Hippocampal formation (tissue), 2 donors: ENCODE measurements at places on chromosomes 16 and 17.

DNA sequence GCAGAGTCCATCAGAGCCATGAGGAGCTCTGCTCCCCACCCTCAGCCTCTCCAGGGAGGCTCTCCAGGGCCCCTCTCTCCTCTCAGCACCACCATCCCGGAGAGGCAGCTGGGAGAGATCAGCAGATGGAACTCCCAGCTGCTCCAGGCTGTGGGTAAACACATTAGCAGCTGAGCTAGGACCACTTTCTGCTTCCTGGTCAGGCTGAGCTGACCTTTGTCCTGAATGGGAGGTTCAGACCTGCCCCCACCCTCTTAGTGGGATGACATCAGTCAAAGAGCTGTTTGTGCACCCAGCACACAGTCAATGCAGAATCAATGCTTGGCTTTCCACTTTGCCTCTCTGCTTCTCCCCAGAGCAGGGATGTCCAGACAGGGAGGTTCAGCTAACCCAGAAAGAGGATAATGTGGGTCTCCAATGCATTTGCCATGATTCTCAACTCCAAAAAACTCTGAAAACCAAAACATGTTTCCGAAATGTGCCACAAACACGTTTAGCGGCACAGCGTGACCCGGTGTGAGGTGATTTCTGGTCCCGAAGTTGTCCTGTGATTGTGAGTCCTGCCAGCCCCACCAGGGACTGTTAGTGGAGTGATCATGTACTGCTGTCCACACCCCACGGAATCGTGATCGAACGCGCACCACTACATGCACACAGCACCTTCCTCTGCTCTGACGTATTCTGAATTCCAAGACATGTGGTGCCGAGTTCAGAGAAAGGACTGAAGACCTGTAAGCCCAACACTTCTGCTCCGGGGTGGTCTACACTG lies 6.7 kb downstream of the GPR142 start:
- peak; percentile 76 for DNase-seq

- DNase-seq: no peak
These were observed 19.1 kb upstream of the CD79B start for GRCh38 chr17:63950940-63951907.

- no peak for DNase-seq
These were observed 22.8 kb downstream of the TADA2A start for GRCh38 chr17:37429453-37429852.

DNA sequence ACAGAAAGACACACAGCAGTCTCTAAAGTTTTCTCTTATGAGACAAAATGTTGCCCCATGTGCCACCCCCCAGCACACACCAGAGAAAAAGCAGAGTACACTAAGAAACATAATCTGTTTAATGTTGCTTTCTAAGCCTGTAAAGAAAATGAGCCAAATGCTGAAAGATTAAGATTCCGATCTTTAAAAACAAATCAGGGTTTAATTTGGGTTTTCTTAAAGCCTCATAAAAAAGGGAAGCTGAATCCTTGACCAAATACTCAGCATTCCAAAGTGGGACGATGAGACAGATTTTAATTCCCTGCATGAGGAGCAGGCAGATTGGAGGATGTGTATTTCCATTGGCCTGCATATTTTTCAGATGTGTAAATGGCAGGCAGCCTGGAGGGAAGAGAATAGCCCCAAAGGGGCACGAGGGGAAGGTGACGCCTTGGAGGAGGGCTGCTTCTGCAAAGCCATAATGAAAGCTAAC lies 118.4 kb downstream of the COPRS start:
- DNase-seq: no peak

DNA sequence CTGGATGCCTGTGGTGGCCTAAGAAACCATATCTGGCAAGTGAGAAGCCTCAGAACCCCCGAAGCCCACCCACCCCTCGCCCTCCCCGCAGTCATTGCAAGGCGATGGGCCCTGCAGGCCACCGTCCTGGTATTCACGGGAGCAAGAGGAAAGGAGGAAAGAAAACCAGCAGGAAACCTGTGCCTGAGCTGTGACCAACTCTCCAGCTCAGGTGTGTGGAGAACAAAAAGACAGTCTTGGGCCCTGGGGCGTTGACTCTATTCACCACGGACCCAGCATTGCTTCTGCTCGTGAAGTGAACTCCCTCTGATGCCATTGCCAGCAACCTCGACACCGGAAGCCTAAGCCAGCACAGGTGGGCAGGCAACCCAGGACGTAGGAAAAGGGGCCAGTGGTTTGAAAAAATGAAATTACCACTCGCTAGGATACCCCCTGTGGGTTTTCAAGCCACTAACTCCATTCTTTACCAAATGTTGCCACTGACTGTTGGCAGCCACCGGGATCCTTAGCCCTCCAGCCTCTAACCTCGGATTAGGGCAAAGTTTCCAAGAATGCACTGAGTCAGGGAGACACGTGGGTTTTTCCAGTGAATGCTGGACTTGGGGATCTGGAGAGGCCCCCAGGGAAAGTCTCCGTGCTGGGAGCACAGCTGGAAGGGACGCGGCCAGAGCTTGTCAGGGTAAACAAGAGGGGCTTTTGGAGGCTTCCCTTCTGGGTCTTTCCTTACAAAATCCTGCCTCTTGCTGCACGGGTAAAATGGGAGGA lies 25.1 kb downstream of the FA2H start:
- no peak for DNase-seq

GRCh38 chr16:22216191-22216831 lies 10.2 kb downstream of the EEF2K start:
- no peak for DNase-seq

GRCh38 chr16:78490431-78490830 lies 391.0 kb downstream of the WWOX start:
- DNase-seq: no peak

DNA sequence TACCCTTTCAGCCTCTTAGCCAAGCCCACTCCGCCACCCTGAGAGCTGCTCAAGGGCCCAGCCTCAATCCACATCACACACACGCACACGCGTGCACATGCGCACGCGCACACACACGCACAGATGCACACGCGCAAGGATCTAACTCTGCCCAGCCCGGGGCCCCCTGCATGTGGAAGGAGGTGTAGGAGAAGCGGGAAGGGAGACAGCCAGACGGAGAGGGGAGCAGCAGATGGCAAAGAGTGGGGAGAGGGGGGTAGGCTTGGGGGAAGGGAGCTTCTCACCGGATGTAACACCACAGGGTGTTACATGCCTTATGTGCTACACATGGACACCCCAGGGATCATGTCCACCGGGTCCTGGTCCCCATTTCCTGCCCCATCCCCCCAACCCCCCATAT lies 15.3 kb downstream of the DLG4 start:
- DNase-seq: no peak

DNA sequence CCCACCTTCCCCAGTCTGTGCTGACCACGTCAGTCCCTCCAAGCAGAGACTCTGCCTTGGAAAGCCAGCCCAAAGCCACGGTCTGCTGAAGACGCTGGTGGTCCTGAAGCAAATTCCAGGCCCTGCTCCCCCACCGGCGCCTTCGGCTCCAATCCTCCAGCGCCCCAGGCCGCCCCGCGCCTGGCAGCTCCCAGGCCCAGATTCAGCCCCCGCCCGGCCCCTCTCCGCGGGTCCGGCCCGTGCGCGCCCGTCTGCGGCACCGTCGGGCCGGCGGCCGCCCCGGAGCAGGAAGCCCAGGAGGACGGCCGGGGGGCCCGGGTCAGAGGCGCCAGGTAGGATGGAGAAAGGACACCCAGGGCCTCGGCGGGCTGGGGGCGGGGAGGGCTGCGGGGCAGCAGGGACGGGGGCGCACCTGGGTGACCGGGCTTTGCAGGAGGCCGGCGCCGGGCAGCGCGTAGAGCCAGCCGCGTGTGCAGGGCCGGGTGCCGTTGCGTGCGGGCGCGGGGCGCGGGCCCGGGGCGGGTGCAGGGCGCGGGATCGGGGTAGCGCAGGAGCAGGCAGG lies 594 bp upstream of the SLC22A31 start:
- no peak for DNase-seq

DNA sequence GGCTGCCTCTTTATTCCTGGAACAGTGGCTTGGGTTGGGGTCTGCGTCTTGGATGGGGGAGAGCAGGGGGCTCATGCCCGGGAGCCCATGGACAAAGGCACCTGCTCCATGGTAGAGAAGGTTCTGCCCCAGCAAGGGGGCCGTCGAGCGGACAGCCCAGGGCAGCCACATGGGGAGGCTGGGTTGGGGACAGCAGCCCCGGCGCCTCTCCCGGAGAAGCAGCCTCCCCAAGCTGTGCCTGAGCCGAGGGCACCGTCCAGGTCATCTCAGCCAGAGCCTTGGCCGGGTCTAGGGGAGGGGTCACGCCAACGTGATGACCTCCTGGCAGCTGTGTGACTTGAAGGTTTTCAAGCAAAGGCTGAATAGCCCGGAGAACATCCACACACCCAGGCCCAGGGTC lies 32.9 kb upstream of the GNG13 start:
- DNase-seq: no peak

GRCh38 chr17:17868641-17869522 lies 32.1 kb upstream of the SREBF1 start:
- DNase-seq: no peak

- no peak for DNase-seq
These were observed 436 bp downstream of the SHPK start for GRCh38 chr17:3635474-3636153.

DNA sequence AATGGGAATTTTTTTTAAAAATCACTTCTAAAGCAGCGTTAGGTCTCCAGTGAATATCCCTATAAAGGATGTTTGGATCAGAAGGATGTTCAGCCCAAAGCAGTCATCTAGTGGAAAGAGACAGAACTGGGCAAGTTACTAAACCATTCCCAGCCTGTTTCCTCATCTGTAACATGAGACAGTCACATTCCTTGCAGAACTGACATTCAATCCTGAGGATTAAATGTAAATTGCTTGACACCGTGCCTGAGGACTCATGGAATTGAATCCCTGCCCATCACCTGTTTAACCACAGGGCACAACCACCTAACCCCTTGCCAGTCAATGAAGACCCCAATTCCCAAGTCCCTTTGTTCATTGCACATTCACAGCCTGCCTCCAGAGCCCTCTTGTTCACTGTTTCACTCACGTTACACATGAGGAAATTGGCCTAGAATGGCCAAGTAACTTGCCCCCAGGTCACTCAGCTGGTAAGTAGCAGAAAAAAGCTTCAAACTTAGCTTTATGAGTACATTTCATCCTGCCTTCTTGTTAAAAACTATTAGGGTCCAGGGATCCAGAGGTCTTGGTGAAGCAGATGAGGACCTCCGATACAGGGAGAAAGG lies 1.4 kb downstream of the CMTM2 start:
- no peak for DNase-seq

DNA sequence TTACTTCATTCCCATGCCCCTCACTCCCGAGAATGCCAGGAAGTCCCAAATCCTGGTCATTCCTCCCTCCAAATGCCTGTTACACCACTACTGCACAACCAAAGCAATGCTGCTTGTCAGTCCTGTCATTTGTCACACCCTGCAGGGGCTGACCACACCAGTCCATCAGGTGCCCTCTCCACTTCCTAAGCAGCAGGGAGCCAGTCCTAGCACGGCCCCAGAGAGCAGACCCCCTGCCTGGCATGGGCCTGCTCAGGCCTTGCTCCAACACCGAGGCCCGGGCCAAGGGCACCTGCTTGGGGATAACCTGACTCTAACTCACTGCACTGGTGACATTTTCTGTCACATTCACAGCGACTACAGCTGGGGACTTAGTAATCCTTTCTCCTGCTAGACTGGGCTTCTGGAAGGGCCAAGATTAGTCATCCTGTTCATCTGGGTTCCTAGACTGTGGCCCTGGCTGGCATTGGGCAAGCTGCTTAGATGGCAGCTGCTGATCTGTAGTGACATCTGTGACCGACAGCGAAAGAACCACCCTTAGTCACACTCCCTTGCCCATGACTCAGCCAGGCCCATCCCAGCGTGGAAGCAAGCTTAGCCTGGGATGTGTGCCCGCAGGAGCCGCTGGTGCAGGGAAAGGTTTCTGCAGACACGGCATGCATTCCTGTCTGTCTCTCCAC lies 5.4 kb downstream of the ALYREF start:
- no peak for DNase-seq

DNA sequence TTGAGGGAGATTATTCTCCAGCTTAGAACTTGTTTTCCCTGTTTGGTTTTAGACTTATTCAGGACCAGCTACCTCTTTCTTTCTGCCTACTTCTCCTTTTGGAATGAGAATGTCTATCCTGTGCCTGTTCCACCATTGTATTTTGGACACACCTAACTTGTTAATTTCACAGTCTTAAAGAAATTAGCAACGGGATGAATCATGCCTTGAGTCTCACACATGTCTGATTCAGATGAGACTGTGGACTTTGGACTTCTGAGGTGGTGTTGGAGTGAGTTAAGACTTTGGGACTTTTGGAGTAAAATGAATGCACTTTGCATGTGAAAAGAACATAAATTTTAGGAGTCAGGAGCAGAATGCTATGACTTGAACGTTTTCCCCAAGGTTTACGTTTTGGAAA lies 581.4 kb downstream of the CDH11 start:
- no peak for DNase-seq

DNA sequence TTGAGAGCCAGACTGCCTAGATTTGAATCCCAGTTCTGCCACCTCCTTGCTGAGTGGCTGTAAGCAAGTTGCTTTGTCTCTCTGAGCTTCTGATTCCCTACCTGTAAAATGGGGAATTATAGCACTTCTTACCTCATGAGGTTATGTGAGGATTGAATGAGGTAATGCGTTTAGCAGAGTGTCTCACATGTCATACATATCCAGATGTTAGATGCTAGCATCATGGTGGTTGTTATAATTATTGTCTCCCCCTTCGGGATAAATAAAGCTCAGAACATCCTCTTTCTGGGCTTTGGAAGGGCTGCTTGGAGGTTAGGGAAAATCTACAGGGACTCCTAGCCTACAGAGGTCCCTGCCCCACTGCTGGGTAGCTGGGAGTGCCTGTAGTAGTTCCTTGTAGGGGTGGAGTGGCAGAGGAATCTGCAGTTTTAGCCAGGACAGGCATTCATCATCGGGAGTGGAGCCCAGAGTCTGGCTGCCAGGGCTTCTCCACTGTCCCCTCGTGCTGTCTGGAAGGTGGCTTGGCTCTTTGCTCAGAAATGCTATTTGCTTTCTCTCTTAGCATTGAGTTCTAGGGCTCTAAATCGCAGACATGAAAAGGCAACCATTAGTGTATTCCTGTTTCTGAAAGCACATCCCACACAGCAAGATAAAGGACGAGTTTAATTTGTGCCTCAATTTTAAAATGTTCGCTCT lies 137.9 kb upstream of the CACNG3 start:
- no peak for DNase-seq

- no peak for DNase-seq
These were observed 30.9 kb downstream of the IFT140 start for GRCh38 chr16:1580956-1581355.

DNA sequence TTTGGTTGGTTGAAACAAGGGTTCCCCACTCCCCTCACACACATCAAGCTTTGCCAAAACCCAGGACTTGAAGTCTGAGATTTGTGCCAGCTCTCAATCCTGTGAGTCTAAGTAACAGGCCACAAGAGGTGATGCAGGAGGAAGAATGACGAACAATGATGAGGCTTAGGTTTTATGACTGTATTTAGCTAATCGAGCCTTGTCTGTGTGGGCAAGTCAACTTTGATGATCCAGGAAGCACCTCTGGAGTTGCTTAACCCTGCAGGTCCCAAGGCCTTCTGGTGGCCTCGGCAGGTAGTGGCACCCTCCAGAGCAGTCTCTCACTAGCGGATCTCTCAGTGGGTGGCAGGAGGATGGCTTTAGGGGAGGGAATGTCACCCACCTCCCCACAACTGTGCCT lies 28.7 kb downstream of the CDK5RAP3 start:
- no peak for DNase-seq
